ENCODE measurements at places on chromosomes 12 and 14.

DNA sequence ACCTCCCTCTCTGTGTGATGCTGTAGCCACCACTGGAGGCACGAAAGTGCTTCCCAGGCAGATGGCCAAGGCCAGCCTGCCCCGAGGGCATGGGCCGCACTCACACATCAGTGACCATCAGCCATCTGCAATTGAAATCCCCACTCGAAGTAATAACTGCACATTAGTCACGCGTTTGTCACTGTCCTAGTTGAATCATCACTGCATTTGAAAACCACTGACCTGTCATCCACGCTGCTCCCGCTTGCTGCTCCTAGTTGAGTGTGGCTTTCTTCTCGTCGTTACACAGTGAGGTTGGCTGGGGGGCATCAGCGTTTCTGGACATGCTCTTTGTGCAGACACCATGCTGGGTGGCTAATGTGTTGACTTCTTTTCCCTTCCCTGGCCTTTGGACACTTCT lies 176.1 kb downstream of the ADGRD1 start:
- no peak for DNase-seq

GRCh38 chr14:61264010-61264571 lies 17.0 kb downstream of the TMEM30B start:
- DNase-seq = no peak

- no peak for DNase-seq
Observed at GRCh38 chr12:49059045-49059298, 1.6 kb downstream of the KMT2D start.

GRCh38 chr12:46562625-46563225 lies 190.2 kb upstream of the SLC38A2 start:
- no peak for DNase-seq

GRCh38 chr12:94240171-94240570 lies 91.8 kb downstream of the PLXNC1 start:
- DNase-seq = no peak

DNA sequence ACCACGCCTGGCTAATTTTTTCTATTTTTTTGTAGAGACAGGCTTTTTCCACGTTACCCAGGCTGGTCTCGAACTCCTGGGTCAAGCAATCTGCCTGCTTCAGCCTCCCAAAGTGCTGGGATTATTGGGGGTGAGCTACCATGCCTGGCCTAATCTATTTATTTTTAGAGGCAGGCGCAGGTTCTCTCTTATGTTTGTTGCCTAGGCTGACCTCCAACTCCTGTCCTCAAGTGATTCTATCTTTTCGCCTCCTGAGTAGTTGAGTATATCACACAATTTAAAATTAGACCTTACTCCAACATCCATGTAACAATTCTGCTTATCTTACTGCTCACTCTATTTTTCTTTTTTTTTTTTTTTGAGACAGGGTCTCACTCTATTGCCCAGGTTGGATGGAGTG lies 6.8 kb upstream of the ACRBP start:
- DNase-seq = no peak

DNA sequence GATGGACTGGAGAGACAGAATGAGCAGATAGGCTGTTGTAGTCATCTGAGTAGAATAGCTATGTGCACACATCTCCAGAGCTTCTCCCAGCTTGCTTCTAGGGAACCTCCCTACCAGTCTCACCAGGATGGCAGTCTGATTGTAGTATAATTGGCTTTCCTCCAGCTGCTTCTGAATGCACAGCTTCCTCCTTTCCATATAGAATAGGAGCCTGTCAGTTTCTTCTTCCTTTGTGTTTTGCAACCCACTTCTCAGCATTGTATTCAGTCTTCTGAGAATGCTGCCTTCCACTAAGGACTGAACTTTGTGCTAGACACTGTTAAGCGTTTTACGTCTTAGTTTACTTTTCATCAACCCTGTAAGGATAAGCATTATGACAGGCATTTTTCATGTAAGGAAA lies 2.2 kb upstream of the CSAD start:
- no peak for DNase-seq

DNA sequence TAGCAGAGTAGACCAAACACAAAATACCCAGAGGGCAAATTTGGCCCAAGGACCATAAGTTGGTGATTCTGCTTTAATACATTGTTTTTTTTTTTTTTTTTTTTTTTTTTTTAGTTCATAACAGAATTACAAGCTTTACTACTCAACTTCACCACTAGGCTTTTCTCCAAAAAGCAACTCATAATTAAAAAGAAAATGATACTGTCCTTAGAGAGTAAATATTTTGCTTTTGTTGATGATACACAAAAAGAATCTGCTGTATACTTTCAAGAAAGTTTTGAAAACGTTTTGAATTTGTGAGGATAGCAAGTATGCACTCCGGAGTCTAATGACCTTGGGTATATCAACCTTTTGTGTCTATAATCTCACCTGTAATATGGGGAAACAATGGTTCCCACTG lies 68.9 kb upstream of the LMO3 start:
- DNase-seq = no peak

GRCh38 chr12:21696625-21697024 lies 39.0 kb upstream of the LDHB start:
- no peak for DNase-seq

DNA sequence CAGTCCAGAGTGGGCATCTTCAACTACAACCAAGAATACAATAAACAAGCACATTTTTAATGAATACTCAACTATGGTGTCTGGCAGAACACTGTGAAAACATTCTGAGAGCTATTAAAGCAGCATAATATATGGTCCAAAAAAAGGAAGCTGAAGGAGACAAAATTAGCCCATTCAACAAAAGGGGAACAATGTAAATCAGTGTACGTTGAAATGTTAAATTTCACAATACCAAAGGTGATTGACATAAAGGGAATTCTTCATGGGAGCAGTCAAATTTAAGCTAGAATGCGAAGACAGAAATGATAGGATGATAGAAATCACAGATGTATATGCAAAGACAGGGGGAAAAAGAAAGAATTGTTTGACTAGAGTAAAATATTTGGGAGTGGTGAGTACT lies 41.3 kb upstream of the SYCP3 start:
- no peak for DNase-seq

- DNase-seq = no peak
Observed at GRCh38 chr12:77816196-77816595, 14.5 kb upstream of the NAV3 start.

GRCh38 chr12:21566907-21567394 lies 37.7 kb downstream of the GYS2 start:
- DNase-seq = no peak

DNA sequence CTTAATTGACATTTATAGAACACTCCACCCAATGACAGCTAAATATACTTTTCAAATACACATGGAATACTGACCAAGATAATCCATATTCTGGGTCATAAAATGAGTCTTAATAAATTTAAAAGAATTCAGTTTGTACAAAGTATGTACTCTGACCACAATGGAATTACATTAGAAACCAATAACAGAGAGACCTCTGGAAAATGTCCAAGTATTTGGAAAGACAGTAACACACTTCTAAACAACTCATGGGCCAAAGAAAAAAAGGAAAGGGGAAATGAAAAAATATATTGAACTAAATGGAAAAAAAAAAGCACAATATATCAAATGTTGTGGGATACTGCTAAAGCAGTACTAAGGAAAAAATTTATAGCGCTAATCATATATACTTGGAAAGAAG lies 52.0 kb downstream of the CRACR2A start:
- DNase-seq = no peak

- no peak for DNase-seq
Observed at GRCh38 chr14:54026671-54027070, 70.0 kb upstream of the BMP4 start.

GRCh38 chr12:114917307-114917706 lies 233.3 kb upstream of the TBX3 start:
- DNase-seq = no peak

DNA sequence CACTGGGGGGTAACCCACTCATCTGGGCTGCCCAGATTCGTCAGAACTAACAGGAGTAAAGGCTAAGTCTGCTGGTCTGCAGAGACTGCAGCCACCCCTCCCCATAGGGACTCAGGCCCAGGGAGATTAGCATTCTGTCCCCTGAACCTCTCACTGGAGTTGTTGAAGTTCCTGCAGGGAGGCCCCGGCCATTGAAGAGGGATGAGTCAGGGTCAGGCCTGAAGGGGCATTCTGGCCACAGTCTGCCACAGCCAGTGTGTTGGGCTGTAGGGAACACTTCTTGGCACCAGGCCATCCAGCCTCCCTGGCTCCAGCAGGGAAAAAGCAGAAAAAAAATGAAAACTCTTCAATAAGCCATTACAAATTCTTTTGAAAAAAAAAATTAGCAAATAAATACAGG lies 35.3 kb downstream of the KLRK1 start:
- DNase-seq = no peak

DNA sequence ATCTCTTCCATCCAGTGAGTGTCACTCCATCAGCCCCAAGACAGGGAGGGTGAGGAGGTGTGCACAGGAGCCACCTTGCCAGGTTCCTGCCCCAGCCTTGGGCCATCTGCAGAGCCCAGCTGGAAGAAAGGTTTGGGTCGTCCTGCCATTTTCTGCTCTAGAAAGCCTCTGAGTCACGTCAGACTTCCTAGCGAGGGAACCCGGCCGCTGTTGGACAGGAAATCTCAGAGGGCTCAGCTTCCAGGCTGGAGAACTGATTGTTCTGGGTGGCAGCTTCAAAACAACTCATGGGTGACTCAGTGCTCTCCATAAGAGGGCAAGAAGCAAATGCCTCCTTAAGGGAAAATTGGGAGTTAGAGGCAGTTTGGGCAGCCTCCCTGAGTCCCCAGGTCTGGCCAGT lies 16.6 kb downstream of the HIP1R start:
- no peak for DNase-seq

- DNase-seq = no peak
Observed at GRCh38 chr12:56234746-56235436, 5.0 kb downstream of the SLC39A5 start.

DNA sequence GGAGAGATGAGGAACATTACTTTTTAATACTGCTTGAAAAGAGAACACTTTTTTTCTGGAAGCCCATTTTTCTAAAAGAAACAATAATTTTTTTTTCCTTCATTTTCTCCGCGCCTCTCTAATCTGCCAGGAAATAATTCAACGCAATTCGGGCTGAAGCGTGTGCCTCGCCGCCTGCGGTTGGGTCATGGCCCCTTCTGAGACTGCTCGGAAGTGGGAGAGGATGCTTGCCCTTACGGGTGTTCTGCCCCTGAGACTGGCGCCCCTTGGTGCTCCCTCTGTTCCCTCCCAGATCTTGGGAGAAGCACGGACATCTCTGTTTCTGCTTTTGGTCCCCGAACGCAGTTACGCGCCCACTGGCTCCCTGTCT lies 332 bp upstream of the TBC1D30 start:
- DNase-seq = no peak

DNA sequence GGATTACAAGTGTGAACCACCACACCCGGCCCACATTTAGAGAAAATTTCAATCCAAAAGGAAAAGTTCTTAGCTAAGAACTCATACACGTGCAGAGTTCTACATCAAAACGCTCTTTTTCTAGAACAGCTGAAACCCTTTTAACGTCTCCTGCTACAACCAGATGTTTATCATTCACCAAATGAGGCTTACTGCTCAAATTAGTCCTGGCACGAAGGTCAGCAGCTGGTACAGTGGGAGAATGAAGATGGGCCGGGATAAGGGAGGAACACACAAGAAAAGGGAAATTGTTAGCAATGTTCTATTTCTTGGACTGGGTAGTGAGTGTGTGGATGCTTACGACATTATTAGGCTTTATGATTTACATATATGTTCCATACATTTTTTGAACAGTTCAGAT lies 37.2 kb downstream of the PRKAB1 start:
- no peak for DNase-seq

DNA sequence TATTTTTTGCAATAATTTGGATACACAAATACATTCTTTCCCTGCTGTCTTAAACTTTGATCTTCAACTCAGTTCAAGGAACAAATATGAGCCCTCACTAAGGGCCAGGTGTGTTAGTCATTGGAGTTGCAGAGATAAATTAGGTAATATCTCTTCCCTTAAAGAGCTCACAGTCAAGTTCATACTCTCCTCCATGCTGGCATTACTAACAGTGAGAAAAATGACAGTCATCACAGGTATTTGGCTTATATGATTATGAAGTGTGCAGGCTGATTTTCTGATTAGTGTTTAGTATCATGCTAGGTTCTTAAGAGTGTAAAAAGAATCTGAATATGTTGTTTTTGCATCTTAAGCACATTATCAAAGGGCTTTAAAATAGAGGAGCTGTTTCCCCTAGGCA lies 594.7 kb downstream of the CCER1 start:
- DNase-seq = no peak

GRCh38 chr12:116595186-116595585 lies 36.0 kb downstream of the MAP1LC3B2 start:
- no peak for DNase-seq

All from adrenal gland (tissue), 19 donors.